ENCODE measurements at places on chromosomes 6 and 20. TPM values are rescaled to one million over a fixed set of nuclear protein-coding genes. Genes with fewer than 3 reads are reported as not detected.

DNA sequence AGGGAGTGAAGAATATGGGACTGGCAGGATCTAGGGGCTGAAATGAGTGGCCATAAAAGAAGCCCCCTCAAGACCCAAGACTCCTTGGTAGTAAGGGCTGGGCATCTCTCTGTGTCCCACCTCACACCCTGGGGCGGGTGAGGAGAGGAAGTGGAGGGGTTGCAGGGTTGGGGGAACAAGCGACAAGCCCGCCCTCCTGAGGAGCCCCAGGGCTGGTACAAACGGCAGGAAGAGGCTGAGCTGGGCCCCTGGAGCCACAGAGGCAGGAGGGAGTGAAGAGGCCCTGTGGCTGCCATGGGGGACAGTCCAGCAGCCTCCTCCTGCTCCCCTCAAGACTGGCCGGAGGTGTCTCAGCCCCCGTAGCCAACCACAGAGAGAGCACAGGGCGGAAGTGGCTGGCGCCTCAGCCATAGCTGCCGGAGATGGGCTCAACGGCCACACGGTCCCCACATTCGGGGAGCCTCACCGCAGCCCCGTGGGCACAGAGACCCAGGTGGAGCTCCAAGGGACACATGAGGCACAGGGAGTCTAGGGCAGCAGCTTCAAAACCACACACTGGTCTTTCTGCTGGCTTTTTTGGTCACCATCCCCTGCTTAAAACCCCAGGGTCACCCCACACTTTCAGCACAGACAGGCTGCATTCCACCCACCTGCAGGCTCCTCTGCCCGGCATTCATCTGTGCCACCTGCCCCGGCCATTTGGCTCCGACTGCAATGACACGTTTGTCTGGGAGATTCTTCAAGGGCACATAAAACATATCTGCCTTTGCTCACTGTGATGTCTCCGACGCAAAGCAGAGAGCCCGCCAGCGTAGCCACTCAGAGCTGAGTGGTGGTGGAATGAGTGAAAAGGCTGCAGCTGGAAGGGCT is 524 bp downstream of the C20orf203 start:
- no peak for DNase-seq

DNA sequence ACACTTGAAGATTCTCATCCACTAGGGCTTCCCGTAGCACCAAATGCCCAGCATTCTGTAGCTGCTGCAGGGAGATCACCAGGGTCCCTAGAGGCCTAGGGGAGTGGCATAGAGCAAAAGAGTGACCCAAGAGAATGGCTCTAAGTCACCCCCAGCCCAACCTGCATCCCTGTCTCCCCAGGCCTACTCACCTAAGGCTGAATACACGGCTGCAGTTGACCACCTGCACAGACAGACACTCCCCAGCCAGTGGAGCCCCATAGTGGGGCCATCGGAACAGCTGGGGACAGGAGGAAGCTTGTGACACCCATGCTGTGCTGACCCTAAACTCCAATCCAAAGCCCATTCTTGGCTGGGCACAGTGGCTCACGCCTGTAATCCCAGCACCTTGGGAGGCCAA is 9.5 kb upstream of the SPAG4 start:
- no peak for DNase-seq

DNA sequence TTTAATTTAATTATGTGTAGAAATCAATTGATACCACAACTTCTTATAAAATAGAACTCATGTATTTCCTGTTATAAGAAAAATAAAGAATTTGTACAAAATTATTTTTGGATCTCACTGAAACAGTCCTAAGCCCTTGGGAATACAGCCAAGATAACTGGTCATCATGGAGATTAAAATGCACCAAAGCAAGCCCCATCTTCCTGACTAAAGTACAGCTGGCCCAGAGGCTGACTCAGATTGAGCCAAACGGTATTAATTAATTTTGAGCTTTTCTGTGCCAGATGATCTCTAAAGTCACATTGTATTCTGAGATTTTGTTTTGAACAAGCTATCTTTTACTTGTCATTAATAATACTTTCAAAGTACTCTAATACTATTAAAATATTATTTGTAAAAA is 978.5 kb downstream of the TBC1D32 start:
- no peak for DNase-seq

GRCh38 chr20:50730765-50731054 is 670 bp upstream of the PARD6B start:
- no peak for DNase-seq

GRCh38 chr20:55054453-55054852 is 579.1 kb downstream of the DOK5 start:
- no peak for DNase-seq

- DNase-seq = no peak
Measured at GRCh38 chr6:24683297-24684296, 16.7 kb downstream of the ACOT13 start.

GRCh38 chr6:149636124-149636523 is 12.4 kb downstream of the KATNA1 start:
- DNase-seq = no peak

- DNase-seq = no peak
Measured at GRCh38 chr6:131372535-131372934, 200.5 kb upstream of the ARG1 start.

DNA sequence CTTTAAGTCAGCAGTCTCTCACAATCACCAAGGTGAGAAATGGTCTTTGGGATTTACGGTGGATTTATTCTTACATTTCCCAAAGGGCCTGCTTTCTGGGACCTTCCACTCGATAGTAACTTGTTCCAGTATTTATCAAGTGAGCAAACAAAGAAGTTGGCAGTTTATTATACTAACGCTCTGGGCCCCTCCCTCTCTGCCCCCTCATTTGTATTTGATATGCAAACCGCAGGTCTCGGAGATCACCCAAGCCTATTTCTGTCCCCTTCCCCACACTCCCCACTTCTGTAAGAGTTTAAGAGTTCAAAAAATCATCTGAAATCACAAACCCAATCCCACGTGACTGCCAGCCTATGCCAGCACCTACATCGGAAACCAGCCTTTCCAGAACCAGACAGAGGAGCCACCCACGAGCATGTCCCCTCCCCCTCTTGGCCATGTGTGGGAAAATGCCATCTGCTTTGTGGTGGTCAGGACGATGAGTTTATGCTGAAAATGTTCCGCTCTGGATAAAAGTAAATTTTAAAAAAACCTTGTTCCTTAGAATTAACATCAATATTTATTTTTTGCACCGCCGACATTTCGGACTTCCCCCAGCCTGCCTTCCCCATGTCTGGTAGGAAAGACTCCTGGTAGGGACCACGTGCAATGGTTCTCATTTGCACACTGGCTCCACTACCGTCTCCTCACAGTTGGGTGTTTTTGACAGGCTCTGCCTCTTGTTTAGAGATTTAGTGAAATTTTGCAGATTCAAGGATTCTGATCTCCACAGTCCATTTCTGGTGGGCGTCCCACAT is 281.0 kb downstream of the TFAP2C start:
- peak; percentile 28 for DNase-seq

DNA sequence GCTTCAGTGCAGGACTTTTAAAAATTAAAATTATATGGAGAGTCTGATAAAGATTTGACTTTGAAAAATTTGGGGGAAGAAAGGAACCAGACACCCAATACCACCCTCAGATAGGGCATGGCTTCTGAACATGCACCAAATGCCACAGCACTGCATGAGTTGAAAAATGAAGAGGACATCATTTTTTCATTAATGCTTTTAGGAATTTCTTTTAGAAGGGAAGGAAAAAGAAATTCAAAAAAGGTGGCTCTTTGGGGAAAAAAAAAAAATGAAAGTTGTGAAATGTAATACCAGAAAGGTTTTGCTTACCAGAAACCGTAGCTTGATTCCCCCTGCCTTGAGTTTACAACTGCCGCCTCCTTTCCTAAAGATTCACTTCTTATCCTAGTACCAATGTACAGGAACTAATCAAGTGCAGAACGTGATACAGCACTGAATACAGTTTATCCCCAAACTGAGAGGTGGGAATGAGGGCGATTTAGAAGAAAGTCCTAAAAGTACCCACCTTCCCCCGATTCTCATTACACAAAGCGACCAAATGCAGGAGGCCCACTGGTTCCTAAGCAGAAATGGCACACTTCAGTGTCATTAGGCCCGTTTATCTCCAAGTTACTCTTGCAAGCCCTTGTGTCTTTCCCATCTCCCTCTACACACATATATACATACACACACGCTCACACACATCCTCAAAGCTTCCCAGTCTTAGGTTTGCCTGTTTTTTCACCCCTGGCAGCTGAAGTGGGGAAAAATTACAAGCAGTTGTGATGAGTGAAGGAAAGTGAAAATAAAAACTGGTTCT is 2.8 kb downstream of the PPP1R10 start:
- no peak for DNase-seq

DNA sequence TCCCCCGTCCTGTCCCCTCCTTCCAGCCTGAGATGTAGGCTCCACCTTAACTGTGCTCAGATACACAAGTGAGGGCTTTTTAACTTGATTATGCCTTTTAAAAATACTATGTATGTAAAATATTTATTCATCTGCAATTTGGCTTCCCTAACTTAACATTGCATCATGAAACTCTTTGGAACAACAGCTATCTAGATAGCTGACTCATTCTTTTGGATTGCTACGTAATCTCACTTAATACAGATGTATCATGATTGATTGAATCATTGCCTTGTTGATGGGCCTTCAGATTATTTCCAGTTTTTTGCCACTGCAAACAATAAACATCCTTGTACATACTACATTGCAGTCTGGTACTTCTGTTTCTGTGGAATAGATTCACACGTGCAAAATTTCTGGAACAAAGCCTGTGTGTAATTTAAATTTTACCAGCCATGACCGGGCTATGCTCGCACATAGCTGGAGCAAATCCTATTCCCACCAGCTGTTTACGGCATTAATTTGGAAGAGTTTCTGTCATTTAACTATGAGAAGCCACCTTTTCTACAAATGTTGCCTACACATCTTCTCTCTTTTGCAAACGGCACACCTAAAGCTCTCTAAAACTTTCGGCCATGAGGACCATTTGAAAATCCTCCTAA is 6.5 kb downstream of the PRND start:
- no peak for DNase-seq

- DNase-seq = no peak
Measured at GRCh38 chr6:25326960-25327359, 47.8 kb downstream of the CARMIL1 start.

DNA sequence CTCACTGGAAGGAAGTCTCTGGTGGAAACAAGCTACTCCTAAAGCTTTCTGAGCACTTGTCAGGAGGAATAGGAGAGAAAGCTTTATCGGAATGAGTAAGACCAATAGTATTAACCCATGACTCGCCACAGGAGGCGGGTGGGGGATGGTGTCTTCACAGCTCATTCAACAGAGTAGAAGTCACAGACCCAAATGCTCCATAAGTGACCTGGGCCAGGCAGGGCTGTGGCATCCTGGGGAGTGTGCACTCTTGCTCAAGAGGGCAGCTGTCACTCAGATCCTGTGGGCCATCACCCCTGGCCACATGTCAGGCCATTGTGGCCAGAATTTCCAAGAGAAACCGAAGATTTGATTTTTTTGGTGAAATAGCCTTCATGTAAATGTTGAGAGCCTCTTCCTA is 116.0 kb downstream of the SYCP2 start:
- DNase-seq = no peak

GRCh38 chr20:45882469-45883099 is 1.6 kb downstream of the ZSWIM1 start:
- DNase-seq = no peak

EYS gene
- 3.5 TPM for total RNA-seq

SRF gene
- total RNA-seq = 40.5 TPM

TCP11 gene
- 33.3 TPM for total RNA-seq

ENPP4 gene
- 16.9 TPM for total RNA-seq

RAB32 gene
- 6.3 TPM for total RNA-seq

MICB gene
- total RNA-seq = 1.3 TPM

All from prostate gland (tissue), 2 donors.